Skeletal muscle tissue (tissue), 5 donors: ENCODE measurements at places on chromosomes 6 and 20. TPM values are rescaled to one million over a fixed set of nuclear protein-coding genes. Genes with fewer than 3 reads are reported as not detected.

PRSS35 gene
- 29.7 TPM for total RNA-seq

CLPSL1 gene
- total RNA-seq, result not detected

TUBB2B gene
- 104 TPM for total RNA-seq

RRAGD gene
- total RNA-seq, result 65.8 TPM

NKX2-4 gene
- not detected for total RNA-seq

CSTF1 gene
- 20.9 TPM for total RNA-seq

NHLRC1 gene
- 3.1 TPM for total RNA-seq

SNAP25 gene
- 4.2 TPM for total RNA-seq

CDH26 gene
- total RNA-seq, result 0.52 TPM

KCNQ2 gene
- total RNA-seq, result 1.6 TPM

C6orf163 gene
- 4.2 TPM for total RNA-seq

SLC44A4 gene
- total RNA-seq, result 0.52 TPM

MRPL2 gene
- 16.2 TPM for total RNA-seq

ADGRG6 gene
- total RNA-seq, result 26.1 TPM

TNNC2 gene
- 2,844 TPM for total RNA-seq

NKX2-2 gene
- not detected for total RNA-seq

KHDC1L gene
- not detected for total RNA-seq

HCRTR2 gene
- total RNA-seq, result not detected

CD93 gene
- 76.7 TPM for total RNA-seq

AGPAT4 gene
- total RNA-seq, result 18.3 TPM

SRSF3 gene
- 144 TPM for total RNA-seq

HDGFL1 gene
- total RNA-seq, result not detected

ADA gene
- 3.7 TPM for total RNA-seq

APOM gene
- total RNA-seq, result 1.0 TPM

SLA2 gene
- not detected for total RNA-seq

CRISP3 gene
- total RNA-seq, result not detected

RSPH4A gene
- total RNA-seq, result 0.52 TPM

HLA-DRB1 gene
- 28.7 TPM for total RNA-seq

HLA-DRA gene
- total RNA-seq, result 54.3 TPM

EEF1A2 gene
- 255 TPM for total RNA-seq

COL9A1 gene
- 7.8 TPM for total RNA-seq

ARMC2 gene
- 4.7 TPM for total RNA-seq
